Body of pancreas (tissue), 4 donors: ENCODE measurements at places on chromosomes 11 and 22.

DNA sequence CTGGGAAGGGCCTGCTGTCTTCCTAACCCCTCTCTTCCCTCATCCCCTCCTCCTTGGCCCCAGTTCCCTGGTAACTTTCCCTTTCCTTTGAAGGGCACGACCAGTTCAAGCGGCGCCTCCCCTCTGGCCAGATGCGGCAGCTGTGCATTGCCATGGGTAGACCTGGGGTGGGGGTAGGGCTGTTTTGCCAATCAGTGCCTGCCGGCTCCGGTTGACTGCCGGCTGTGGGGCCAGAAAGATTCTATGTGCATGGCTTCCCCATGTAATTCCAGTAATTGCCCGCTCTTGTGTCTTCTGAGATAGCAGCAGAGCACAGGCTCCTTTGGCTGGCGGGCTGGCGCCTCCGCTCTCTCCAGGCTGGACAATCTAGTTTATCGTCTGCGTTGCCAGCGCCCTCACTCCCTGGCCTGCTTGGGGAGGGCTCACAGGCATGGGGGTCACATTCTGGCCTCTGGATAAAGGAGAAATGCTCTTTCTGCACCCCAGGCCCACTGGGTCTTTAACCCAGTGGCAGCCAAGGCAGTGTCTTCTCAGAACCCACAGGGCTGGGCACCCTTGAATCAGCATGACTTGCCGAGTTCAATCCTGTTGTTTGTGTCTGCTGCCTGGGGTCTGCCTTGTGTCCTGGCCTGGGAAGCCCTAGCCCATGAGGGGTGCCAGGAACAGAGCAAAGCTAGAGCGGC is 9.4 kb downstream of the SIDT2 start:
- DNase-seq = no peak

GRCh38 chr11:81098471-81098870 is 1635.2 kb downstream of the FAM181B start:
- DNase-seq = no peak

GRCh38 chr22:43424666-43425630 is 13.1 kb downstream of the MPPED1 start:
- no peak for DNase-seq

GRCh38 chr22:21657360-21658032 is 8.3 kb upstream of the PPIL2 start:
- peak; percentile 83 for DNase-seq

DNA sequence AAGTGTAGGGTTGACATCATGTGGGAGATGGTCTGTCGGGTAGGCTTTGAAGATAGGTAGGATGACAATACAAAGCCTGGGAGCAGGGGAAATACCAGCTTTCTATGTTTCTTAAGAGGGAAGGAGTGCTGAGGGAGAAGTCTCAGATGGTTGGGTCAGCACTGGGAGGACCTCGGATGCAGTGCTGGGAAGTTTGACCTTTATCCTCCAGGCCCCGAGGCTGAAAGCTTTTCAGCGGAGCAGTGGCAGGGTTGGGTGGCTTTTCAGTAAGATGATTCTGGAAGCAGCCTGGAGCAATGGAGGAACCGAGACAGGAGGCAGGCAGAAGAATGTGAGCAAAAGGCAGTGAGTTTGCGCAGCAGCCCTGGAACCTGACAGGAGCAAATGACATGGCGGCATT is 43.5 kb upstream of the MYO18B start:
- DNase-seq = no peak

DNA sequence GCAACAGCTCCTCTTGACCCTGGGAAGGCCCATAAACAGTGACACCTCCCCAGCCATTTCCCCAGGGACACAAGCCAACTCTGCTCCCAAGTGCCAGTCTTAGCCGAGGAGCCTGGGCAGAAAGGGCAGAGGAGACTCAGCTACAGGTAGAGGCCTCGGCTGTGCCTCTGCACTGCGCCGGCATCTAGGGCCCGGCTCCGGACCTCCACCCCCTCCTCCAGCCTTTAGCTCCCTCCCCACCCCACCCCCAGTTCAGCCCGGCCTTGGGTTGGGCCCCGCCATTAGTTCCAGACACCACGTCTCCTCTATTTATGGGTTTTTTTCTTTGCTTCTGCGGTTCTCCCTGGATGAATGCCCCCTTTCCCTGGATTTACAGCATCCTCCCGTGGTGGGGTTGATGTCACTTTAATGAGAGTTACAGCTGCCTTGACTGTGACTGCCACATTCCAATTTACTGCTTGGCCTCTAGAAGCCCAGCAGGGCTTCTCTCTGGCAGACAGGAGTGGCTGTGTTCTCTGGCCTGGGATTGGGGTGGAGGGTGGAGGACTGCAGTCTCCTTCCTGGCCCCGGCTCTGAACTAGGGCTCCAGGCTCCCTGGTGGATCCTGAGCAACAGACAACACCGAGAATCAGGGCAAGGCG is 13.5 kb upstream of the OAF start:
- DNase-seq = no peak

DNA sequence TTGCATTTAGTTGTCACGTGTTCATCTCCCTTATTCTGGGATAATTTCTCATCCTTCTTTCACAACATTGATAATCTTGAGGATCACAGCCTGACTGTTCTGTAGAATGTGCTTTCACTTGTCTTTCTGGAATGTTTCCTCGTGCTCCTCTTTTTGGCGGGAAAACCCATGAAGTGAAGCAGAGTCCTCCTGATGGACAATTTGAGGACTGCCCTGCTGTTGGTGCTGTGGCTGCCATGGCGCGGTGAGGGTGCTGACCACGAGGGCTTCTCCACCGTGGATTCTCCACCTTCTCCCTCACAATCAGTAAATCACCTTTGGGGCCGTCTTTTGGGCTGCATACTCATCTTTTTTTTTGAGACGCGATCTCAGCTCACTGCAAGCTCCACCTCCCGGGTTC is 946.9 kb downstream of the BRD1 start:
- DNase-seq = no peak

GRCh38 chr11:61158691-61159381 is 2.4 kb downstream of the VPS37C start:
- DNase-seq = no peak

DNA sequence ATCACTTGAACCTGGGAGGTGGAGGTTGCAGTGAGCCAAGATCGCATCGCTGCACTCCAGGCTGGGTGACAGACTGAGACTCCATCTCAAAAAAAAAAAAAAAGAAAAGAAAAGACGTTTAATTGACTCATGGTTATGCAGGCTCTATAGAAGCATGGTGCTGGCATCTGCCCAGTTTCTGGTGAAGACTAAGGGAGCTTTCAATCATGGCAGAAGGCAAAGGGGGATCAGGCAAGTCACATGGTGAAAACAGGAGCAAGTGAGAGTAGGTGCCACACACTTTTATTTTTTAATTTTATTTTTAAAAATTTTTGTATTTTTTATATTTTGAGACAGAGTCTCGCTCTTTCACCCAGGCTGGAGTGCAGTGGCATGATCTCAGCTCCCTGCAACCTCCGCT is 8.4 kb upstream of the PATZ1 start:
- DNase-seq = no peak

- no peak for DNase-seq
These were observed 9.3 kb downstream of the UPK3A start for GRCh38 chr22:45294030-45294429.

DNA sequence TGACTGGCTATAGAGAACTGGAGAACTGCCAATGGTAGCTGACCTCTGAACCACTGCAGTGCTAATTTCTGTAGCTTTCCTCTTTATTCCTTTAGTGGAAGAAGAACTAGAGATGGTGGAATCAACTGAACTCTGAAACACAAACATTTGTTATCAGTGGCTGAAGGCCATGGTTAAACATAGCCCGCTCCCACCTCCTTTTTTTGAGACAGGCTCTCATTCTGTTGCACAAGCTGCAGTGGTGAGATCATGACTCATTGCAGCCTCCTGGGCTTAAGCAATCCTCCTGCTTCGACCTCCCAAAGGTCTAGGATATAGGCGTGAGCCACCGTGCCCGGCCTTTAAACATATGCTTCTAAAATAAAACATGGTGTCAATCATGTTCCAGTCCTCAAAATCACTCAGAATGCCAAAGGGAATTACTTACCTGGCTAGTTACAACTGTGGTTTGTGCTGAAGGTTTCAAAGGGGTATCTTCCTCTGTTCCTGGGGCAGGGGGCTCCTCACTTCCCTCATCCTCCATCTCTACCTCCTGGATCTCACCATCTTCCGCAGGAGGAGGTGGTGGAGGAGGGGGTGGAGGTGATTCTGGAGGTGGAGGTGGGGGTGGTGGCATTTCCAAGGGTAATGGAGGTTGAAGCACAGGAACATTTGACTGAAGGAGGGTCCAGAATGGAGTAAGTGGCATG is 9.0 kb upstream of the AGBL2 start:
- DNase-seq = peak; percentile 76

- DNase-seq = no peak
These were observed 116.3 kb upstream of the APOA1 start for GRCh38 chr11:116953530-116954285.

- no peak for DNase-seq
These were observed 690.9 kb downstream of the BRD1 start for GRCh38 chr22:49136816-49137180.

DNA sequence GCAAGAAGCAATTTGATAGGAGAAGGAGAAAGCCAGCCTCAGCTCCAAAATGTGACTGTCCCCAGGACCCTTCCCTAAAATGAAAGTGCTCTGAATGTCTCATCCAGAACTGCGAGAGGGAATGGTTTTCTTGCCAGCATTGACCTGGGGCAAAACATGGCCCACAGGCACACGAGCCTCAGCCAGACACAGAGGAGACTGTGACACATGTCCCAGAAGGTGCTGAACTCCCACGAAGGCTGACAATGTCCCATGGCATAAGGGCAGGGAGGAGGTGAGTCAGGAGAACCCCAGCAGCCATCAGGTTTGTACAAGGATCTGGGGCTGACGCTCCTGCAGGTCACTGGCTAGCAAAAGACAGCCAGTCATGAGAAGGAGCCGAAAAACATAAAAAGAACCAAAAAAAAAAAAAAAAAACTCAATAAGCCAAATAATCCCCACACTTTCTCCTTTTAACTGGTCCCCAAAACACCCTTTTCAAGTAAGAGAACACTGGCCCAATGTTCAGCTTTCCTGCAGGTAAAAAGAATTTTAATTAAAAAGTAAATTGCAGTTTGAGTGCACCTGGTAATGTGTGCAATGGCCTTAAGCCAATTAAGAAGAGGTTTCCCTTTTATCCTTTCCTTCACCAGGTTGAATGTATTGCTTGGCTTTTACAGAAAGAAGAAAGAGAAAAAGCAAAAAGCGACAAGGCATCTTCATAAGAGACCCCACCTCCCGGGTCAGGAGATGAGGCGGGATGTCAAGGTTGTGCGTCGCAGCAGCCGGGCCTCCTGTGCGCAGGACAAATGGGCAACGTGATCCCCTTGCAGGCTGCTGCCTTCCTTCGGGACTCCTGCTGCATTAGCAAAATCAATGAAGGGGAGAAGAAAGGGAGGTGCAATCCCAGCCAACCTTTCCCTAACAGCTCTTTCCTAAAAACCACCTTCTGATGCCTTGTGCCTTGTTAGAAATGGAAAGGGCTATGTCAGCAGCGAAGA is 43.6 kb downstream of the GALNT18 start:
- DNase-seq = no peak

- DNase-seq = no peak
These were observed 640 bp downstream of the PPP1CA start for GRCh38 chr11:67400942-67401494.

GRCh38 chr22:43455846-43456245 is 44.0 kb downstream of the MPPED1 start:
- no peak for DNase-seq

DNA sequence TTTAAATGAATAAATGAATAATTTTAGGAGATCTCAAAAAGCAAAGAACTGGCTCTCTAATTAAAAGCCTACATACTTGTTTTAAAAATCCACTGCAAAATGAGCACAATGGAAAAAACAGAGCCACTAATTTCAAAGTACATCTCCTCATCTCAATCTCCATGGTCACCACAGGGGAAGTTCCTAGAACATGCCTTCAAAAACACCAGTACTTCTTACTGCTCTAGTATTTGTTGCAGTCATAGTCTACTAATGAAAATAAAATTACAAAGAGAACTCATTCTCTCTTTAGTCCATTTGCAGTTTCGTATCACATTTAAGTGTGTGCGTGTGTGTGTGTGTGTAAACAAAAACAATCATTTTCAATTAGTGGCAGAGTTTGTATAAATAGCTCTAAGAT is 54.0 kb downstream of the PIK3C2A start:
- no peak for DNase-seq

DNA sequence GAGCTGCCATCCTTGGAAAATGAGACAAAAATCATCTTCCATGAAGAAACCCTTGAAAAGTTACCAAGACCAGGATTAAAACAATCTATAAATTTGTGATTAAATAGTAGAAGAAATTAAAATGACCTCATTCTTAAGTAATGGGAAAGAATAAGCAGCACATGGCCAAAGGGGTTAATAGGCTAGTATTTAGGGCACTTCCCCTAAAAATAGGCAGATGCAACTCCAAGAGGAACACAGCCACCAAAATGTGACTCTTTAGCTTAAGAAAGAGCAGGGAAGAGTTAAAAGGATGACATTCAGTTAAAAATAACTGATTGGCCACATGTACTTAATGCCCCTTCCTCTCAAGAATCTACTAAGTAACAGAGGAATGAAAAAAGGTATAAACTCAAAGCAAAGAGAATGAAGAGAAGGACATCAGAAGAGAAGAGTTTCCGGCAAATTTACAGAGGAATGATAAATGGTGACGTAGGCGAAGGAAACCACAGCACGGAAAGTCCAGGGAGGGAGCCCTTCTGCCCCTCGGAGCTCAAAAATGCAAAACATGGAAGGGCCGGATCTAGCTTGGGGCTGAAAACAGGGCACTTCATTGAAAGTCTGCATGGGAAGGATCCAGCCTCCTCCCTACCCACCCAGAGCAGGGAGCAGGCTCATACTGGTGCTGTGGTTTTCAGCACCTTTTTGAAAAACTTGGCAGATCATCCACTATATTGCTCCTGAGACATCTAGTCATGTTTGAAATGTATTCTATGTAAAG is 17.8 kb downstream of the SCUBE2 start:
- no peak for DNase-seq

DNA sequence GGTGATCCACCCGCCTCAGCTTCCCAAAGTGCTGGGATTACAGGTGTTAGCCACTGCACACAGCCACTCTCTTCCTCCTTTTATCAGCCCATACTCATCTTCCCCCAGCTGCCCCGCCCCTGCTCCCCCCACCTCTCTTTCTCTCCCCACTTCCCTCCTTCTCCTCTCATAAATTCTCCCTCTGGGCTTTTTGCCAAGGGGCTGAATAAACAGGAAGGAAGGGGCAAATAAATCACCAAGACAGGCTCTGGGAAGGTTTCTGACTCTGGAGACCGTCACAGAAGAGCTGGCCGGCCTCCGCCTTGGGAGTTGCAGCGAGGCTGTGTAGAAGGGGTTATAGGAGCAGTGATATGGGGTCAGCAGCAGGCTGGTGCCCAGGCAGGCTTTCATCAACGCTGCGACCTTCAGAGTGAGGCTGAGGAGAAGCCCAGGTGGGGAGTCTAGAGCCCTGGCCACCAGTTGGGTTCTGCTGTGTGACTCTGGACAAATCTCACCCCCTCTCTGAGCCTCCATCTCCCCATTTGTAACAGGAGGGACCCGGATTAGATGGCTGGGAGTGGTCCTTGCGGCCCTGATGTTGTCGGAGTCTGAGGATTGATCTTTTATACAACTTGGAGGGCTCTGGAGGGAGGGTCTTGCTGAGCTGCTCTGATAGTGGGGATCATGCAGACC is 62.6 kb upstream of the RASD2 start:
- peak; percentile 22 for DNase-seq
